Calu3 (cell line): ENCODE measurements at places on chromosomes 1 and 21. TPM values are rescaled to one million over a fixed set of nuclear protein-coding genes. Genes with fewer than 3 reads are reported as not detected.
A peak's percentile ranks its signal among the peaks of the same experiment; 100 is the strongest.

C1QA gene
- total RNA-seq = not detected in 2 replicates

TCEANC2 gene
- total RNA-seq = 5.9 and 8.4 TPM in 2 replicates

DIRAS3 gene
- total RNA-seq = 5.2 and 8.1 TPM in 2 replicates

UBE4B gene
- total RNA-seq = 26.1 and 28.1 TPM in 2 replicates

APCS gene
- 0.66 TPM in 1 of 2 replicates, not detected in the other for total RNA-seq

ALG6 gene
- total RNA-seq = 20.8 and 24.0 TPM in 2 replicates

CCT8 gene
- 184 and 198 TPM in 2 replicates for total RNA-seq

RGS4 gene
- total RNA-seq = 0.21 TPM in 1 of 2 replicates, not detected in the other

CHD1L gene
- total RNA-seq = 32.6 and 34.2 TPM in 2 replicates

XKR8 gene
- total RNA-seq = 3.3 and 3.8 TPM in 2 replicates

FYB2 gene
- not detected in 2 replicates for total RNA-seq

LHX8 gene
- total RNA-seq = not detected in 2 replicates

OLIG2 gene
- not detected in 2 replicates for total RNA-seq

DNA sequence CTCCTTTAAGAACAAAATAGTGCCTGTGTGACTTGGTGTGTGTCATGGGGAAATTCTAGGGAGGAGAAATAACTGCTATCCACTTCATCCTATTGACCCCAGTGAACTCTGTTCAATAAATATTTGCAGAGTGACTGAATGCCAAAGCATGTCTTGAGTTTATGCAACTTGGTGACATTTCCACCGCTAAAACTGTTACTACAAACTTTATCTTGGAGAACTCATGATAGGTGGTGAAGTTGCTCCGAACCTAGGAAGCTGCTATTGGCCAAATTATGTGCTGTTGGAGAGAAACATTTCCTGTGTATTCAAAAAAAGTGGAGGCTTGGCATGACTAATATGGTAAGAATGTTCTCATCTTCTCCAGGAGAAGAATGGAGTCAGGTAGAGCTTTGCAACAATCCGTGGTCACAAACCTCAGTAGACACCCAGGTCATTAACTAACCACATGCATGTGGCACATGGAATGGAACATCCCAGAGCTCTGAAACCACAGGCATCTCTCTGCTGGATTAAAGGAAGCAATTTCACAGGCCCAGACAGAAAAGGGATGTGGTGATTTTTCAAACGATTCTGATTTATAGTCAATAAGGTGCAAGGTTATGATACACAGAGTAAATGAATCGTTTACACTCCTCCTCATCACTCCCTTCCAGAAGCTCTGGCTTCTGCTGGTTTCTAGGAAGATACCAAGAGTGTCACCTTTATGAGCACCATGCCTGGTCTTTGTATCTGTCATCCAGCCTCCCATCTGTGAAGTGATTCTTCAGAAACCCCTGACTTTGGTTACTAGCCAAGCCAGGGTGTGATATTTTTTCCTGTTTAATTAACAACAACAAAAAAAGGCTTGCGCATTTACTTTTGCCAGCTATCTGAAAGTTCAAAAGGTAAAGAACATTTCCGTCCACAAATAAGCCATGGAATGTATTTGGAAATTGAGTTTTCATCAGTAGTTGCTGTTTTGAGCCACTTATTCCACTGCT, 361.1 kb downstream of the TGFB2 start:
- H3K36me3 ChIP-seq = peaks cover 17% of the 10 kb centered on the region
- no peaks in the 10 kb centered on the region for H3K27me3 ChIP-seq
- H3K4me1 ChIP-seq = peaks cover 62% of the 10 kb centered on the region

DNA sequence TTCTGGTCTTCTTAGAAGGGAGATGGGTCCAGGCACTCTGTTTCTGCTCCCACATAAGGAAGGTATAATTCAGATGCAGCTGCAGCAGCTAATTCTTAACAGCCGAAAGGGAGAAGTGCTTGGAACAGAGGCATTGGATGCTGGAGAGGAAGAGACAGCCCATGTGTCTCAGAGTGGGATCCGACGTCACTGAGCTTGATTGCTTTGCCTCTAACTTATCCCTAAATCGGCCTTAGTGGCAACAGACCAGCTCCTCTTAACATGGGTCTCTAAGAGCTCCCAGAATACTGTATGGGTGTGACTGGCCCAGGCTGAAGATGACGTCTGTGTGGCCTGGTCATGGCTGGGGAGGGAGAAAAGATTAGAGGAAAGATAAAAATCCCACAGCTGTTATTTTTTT, 40.7 kb upstream of the KCND3 start:
- H3K36me3 ChIP-seq = no peaks in the 10 kb centered on the region
- peaks cover 82% of the 10 kb centered on the region for H3K27me3 ChIP-seq
- H3K4me1 ChIP-seq = no peaks in the 10 kb centered on the region
- no peak overlapping the region for H3K27ac ChIP-seq
- DNase-seq = no peak

- H3K27ac ChIP-seq = no peak overlapping the region
- H3K36me3 ChIP-seq = no peaks in the 10 kb centered on the region
- no peaks in the 10 kb centered on the region for H3K27me3 ChIP-seq
- H3K4me3 ChIP-seq = no peak overlapping the region
Measured at GRCh38 chr1:62726011-62726442, 37.8 kb upstream of the DOCK7 start.

GRCh38 chr1:156616463-156616862, 2.8 kb upstream of the HAPLN2 start:
- H3K27me3 ChIP-seq = peaks cover 48% of the 10 kb centered on the region
- DNase-seq = no peak
- no peak overlapping the region for H3K4me3 ChIP-seq
- peaks cover 22% of the 10 kb centered on the region for H3K4me1 ChIP-seq
- H3K27ac ChIP-seq = no peak overlapping the region

- H3K27ac ChIP-seq = no peak overlapping the region
- DNase-seq = no peak
- H3K4me3 ChIP-seq = no peak overlapping the region
- H3K4me1 ChIP-seq = peaks cover 8% of the 10 kb centered on the region
- H3K36me3 ChIP-seq = no peaks in the 10 kb centered on the region
Measured at GRCh38 chr1:84347932-84348555, 46.5 kb downstream of the SAMD13 start.

DNA sequence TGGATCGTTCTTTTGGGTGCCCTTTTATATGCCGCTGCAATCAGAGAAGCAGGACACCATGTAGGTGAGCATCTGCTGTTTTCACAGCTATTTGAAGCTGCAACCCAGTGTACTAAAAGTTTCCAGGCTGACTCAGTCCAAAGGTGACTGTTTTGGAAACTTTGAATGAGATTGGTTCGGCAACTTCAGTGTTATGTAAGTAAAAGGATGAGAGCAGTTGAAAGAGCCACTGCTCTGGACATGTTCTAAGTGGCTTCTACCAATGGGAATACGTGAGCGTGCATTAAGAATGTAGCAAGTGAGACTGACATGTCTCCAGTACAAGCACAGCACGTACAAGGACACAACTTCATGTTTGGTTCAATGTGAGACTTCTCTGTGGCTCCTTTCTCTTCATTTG, 55.6 kb downstream of the DDR2 start:
- H3K27me3 ChIP-seq = no peaks in the 10 kb centered on the region
- peaks cover 8% of the 10 kb centered on the region for H3K4me1 ChIP-seq
- H3K36me3 ChIP-seq = no peaks in the 10 kb centered on the region
- no peak overlapping the region for H3K27ac ChIP-seq
- DNase-seq = no peak
- no peak overlapping the region for H3K4me3 ChIP-seq

GRCh38 chr1:53550201-53550741, 91.1 kb downstream of the DMRTB1 start:
- H3K4me1 ChIP-seq = no peaks in the 10 kb centered on the region
- no peak overlapping the region for H3K4me3 ChIP-seq
- H3K27ac ChIP-seq = no peak overlapping the region

GRCh38 chr1:231724876-231725647, 98.5 kb downstream of the DISC1 start:
- H3K27me3 ChIP-seq = no peaks in the 10 kb centered on the region
- no peak overlapping the region for H3K27ac ChIP-seq
- DNase-seq = peak; percentile 47
- H3K4me3 ChIP-seq = no peak overlapping the region
- no peaks in the 10 kb centered on the region for H3K36me3 ChIP-seq

- no peak for DNase-seq
- no peaks in the 10 kb centered on the region for H3K4me1 ChIP-seq
- no peak overlapping the region for H3K4me3 ChIP-seq
- H3K36me3 ChIP-seq = no peaks in the 10 kb centered on the region
Measured at GRCh38 chr1:79817031-79817560, 810.6 kb upstream of the ADGRL4 start.

GRCh38 chr1:160623227-160623633, 23.6 kb downstream of the SLAMF1 start:
- peaks cover 72% of the 10 kb centered on the region for H3K27me3 ChIP-seq
- no peak for DNase-seq
- no peak overlapping the region for H3K27ac ChIP-seq
- H3K4me3 ChIP-seq = no peak overlapping the region
- no peaks in the 10 kb centered on the region for H3K36me3 ChIP-seq

DNA sequence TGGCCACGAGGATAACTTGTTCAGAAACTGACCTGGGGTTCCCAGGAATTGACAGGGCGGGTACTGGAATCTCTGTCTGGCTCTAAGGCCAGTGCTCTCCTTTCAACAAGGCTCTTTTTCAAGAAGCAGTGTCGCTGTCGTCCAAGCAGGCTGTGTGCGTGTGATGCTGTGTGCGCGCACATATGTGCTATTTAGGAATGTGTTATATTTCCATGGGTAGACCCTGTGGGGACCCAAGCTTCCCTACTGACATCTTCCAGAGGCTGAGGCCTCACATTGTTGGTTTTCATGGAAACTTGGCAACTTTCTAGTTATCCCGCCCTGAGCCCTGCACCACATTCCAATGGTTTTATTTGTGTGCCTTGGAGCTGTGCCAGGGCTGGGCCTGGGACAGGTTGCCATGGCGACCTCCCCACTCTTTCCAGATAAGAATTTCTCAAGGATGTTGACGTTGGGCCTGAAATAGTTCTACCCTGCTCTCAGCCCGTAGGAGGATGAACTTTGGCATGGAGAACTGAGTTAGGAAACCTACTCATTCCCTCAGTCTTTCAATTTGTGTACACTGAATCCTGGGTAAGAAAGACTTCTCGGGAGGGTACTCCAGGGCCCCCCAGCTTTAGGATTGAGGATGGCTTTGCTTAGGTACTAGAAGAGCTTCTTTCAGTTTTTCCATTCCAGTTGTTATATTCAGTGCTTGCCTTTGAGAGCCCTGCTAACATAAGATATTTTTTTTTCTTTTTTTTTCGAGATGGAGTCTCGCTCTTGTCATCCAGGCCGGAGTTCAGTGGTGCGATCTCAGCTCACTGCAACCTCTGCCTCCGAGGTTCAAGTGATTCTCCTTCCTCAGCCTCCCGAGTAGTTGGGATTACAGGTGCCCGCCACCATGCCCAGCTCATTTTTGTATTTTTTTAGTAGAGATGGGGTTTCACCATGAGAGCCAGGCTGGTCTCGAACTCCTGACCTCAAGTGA, 38.8 kb upstream of the SRSF10 start:
- no peak overlapping the region for H3K4me3 ChIP-seq
- H3K36me3 ChIP-seq = peaks cover 18% of the 10 kb centered on the region
- H3K27me3 ChIP-seq = no peaks in the 10 kb centered on the region
- peaks cover 38% of the 10 kb centered on the region for H3K4me1 ChIP-seq
- peak overlapping the region; percentile 83 for H3K27ac ChIP-seq

GRCh38 chr1:185425163-185425562, 108.1 kb upstream of the IVNS1ABP start:
- no peaks in the 10 kb centered on the region for H3K36me3 ChIP-seq
- H3K27ac ChIP-seq = no peak overlapping the region
- no peaks in the 10 kb centered on the region for H3K27me3 ChIP-seq
- no peaks in the 10 kb centered on the region for H3K4me1 ChIP-seq

- H3K27me3 ChIP-seq = no peaks in the 10 kb centered on the region
- DNase-seq = no peak
- peaks cover 8% of the 10 kb centered on the region for H3K36me3 ChIP-seq
- no peak overlapping the region for H3K4me3 ChIP-seq
- H3K4me1 ChIP-seq = peaks cover 12% of the 10 kb centered on the region
Measured at GRCh38 chr1:65264197-65264929, 45.0 kb upstream of the DNAJC6 start.

GRCh38 chr1:12185918-12186678, 19.3 kb downstream of the TNFRSF1B start:
- H3K4me3 ChIP-seq = no peak overlapping the region
- no peak for DNase-seq
- no peaks in the 10 kb centered on the region for H3K36me3 ChIP-seq
- peaks cover 23% of the 10 kb centered on the region for H3K27me3 ChIP-seq
- no peak overlapping the region for H3K27ac ChIP-seq

- no peak overlapping the region for H3K27ac ChIP-seq
- H3K4me1 ChIP-seq = no peaks in the 10 kb centered on the region
- no peaks in the 10 kb centered on the region for H3K27me3 ChIP-seq
- H3K4me3 ChIP-seq = no peak overlapping the region
- DNase-seq = no peak
Measured at GRCh38 chr1:59378621-59379370, 81.9 kb downstream of the FGGY start.

- peaks cover 5% of the 10 kb centered on the region for H3K36me3 ChIP-seq
- H3K4me3 ChIP-seq = no peak overlapping the region
- no peaks in the 10 kb centered on the region for H3K27me3 ChIP-seq
Measured at GRCh38 chr1:3522564-3523265, 68.2 kb downstream of the ARHGEF16 start.

DNA sequence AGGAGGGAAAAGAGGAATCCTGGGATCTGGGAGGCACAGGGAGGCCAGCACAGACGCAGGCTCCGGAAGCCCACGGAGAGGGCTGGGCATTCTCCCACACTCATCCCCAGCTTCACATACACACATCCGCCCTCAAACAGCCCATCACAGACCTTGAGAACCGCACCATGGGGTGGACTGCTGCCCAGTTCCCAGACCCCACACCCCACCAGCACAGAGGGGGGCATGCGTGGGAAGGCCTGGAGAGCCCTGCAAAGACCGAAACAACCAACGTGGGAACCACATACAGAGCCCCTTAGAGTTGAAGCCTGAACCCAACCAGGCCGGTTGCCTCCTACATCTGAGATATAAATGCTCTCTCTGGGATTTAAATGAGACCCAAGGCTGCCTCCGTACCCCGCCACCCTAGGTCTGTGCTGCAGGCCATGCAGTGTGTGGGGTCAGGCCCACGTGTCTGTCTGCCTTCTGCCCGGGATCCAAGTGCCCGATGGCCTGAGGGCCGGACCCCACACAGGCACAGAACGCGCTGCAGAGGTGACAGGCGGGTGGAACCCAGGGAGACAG, 126.2 kb upstream of the COL6A1 start:
- H3K27me3 ChIP-seq = peaks cover 50% of the 10 kb centered on the region
- no peak for DNase-seq
- H3K27ac ChIP-seq = no peak overlapping the region
- H3K4me1 ChIP-seq = no peaks in the 10 kb centered on the region
- H3K36me3 ChIP-seq = no peaks in the 10 kb centered on the region

- H3K27me3 ChIP-seq = no peaks in the 10 kb centered on the region
- no peak overlapping the region for H3K4me3 ChIP-seq
- peaks cover 23% of the 10 kb centered on the region for H3K4me1 ChIP-seq
- H3K36me3 ChIP-seq = no peaks in the 10 kb centered on the region
Measured at GRCh38 chr1:81446000-81446669, 354.6 kb upstream of the ADGRL2 start.

GRCh38 chr1:111696330-111696729, 42.9 kb downstream of the INKA2 start:
- no peaks in the 10 kb centered on the region for H3K4me1 ChIP-seq
- DNase-seq = no peak
- no peaks in the 10 kb centered on the region for H3K27me3 ChIP-seq
